ENCODE measurements at places on chromosomes 1 and 21. TPM values are rescaled to one million over a fixed set of nuclear protein-coding genes. Genes with fewer than 3 reads are reported as not detected.

GRCh38 chr1:92711473-92712165, 73.3 kb downstream of the EVI5 start:
- H3K4me1 ChIP-seq, result no peaks in the 10 kb centered on the region
- H3K36me3 ChIP-seq, result no peaks in the 10 kb centered on the region
- no peaks in the 10 kb centered on the region for H3K27me3 ChIP-seq
- no peak overlapping the region for H3K27ac ChIP-seq

The RNU1-2 gene
- under 0.01 TPM for total RNA-seq

DNA sequence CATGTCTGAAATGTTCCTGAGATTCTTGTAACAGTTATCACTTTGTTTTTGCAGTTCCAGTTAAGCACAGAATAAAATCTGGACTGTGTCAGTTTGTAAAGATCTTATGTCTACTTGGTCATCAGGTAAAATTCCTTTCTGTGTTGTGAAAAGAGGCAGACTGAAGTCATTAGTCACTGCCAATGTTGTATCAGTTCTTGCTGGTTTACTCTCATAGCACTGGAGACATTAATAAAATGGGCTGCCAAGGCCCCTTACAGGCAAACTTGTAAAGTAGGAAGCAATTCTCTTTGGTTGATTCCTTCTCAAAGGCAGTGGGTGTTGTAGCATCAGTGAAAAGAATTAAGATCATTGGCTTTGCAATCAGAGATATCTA, 61.4 kb upstream of the ST6GALNAC3 start:
- DNase-seq, result no peak
- H3K4me3 ChIP-seq, result no peak overlapping the region
- peaks cover 7% of the 10 kb centered on the region for H3K4me1 ChIP-seq
- H3K27me3 ChIP-seq, result no peaks in the 10 kb centered on the region

GRCh38 chr1:224502459-224503160, 68.0 kb upstream of the WDR26 start:
- H3K27me3 ChIP-seq, result no peaks in the 10 kb centered on the region
- DNase-seq, result peak; percentile 74
- H3K36me3 ChIP-seq, result no peaks in the 10 kb centered on the region

The S100A2 gene
- not detected for total RNA-seq

- peak overlapping the region; percentile 41 for H3K4me3 ChIP-seq
- H3K4me1 ChIP-seq, result peaks cover 24% of the 10 kb centered on the region
- DNase-seq, result peak; percentile 41
- H3K36me3 ChIP-seq, result no peaks in the 10 kb centered on the region
Observed at GRCh38 chr1:190475421-190476141, 2.1 kb downstream of the BRINP3 start.

GRCh38 chr1:46525253-46525983, 26.0 kb downstream of the KNCN start:
- H3K36me3 ChIP-seq, result no peaks in the 10 kb centered on the region
- H3K27ac ChIP-seq, result no peak overlapping the region
- H3K4me3 ChIP-seq, result no peak overlapping the region
- H3K4me1 ChIP-seq, result peaks cover 38% of the 10 kb centered on the region

The USH2A gene
- total RNA-seq, result 0.04 TPM

DNA sequence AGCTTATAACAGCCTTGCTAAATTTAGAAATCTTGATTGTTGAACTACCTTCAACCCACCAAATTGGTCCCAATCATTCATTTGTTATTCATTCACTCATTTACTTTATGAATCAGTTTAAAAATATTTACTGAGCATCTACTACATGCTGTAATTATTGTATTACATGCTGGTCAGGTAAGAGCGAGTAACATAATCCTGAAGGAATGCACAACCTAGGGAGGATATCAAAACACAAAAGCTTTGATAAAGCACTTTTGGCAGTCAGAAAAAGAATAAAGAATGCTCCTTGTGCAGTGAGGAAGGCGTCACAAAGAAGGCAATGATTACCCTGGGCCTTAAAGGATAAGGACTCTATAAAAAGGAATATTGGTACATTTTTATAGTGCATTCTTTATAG, 518.9 kb upstream of the NR5A2 start:
- no peak overlapping the region for H3K27ac ChIP-seq
- no peaks in the 10 kb centered on the region for H3K36me3 ChIP-seq
- no peak overlapping the region for H3K4me3 ChIP-seq
- no peaks in the 10 kb centered on the region for H3K27me3 ChIP-seq
- DNase-seq, result no peak

The TOR3A gene
- 18.2 TPM for total RNA-seq

The HCN3 gene
- total RNA-seq, result 5.9 TPM

DNA sequence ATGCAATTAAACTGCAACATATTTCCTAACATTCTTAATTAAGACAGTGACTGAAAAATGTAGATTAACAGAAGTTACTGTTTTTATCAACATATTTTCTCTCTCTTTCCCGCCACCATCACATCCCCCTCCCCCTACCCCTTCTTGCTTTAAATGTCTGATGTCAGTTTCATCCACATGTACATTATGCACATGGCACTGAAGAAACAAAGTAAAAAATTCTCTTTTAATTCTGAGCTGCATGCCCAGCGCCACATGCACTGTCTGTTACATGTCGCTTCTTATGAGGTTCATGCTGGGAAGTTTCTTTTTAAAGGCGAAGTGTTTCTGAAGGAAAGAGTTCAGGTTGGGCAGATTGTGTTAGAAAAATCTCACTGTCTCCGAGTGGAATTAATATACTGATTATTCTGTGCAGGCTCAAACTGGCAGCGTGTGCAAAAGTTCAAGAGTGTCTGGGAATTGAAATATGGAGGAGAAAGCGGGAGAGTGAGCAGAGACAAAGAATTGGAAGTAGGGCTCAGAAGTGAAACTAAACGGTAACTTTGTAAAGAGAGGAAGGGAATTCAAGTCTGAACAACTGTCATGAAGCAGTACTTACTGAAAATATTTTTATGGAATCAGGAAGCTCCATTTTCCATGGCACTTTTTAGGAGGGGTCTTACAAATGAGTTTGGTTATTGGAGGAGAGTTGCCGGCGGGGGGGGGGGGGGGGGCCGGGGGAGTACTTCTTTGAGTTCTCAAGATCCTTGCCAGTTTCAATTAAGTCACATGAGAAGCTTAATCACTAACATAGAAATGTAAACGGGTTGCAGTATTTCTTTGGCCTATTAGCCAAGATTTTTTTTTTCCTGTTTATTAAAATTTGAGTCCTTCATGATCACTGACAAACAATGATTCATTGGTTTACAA, 217.6 kb downstream of the SDCCAG8 start:
- no peak for DNase-seq
- H3K4me3 ChIP-seq, result no peak overlapping the region
- H3K36me3 ChIP-seq, result no peaks in the 10 kb centered on the region
- no peak overlapping the region for H3K27ac ChIP-seq

DNA sequence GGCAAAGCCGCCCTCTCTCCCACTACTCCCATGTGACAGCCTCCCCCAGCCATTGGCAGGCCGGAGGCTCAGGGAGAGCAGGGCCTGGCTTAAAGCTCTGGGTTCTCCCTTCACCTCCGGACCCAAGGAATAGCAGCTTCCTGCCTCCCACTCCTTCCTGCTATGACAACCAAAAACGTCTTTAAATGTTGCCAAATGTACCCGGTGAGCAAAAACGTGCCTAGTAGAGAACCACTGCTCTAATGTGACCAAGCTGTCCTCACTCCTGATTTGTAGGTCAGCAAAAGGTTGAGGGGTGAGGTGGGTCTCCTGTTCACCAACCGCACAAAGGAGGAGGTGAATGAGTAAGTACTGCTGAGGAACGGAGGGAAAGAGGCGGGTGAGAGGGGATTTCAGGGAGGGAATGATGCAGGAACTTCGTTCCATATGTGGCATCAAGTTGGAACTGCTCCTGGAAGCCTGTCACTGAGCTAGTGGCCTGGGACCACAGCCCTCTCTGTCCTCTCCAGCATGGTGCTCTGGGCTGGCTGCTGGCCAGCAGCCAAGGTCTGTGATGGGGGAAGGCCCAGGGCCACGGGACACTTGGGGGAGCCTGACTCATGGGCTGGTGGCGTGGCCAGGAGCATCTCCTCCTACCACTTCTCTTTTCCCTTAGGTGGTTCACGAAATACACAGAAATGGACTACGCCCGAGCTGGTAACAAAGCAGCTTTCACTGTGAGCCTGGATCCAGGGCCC, 5.7 kb downstream of the MRTO4 start:
- no peak for DNase-seq
- H3K4me3 ChIP-seq, result no peak overlapping the region
- H3K27ac ChIP-seq, result no peak overlapping the region

DNA sequence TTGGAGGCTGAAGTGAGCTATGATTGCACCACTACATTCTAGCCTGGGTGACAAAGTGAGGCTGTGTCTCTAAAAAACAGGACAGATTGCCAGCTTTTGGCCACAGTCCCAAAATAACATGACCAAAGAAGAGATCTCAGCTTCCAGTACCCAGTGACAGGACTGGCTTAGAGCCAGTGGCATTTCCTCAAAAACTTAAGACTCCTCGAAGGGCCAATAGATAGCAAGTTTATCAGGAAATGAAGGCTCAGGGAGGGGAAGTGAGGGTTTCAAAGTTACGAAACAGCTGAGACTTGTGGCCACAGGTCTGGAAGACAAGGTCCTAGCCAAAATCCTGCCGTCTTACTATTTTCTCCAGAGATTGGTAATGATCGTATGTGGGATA, 6.3 kb upstream of the TMEM39B start:
- no peaks in the 10 kb centered on the region for H3K27me3 ChIP-seq
- peak overlapping the region; percentile 21 for H3K27ac ChIP-seq
- peaks cover 14% of the 10 kb centered on the region for H3K4me1 ChIP-seq
- H3K36me3 ChIP-seq, result no peaks in the 10 kb centered on the region
- no peak overlapping the region for H3K4me3 ChIP-seq

DNA sequence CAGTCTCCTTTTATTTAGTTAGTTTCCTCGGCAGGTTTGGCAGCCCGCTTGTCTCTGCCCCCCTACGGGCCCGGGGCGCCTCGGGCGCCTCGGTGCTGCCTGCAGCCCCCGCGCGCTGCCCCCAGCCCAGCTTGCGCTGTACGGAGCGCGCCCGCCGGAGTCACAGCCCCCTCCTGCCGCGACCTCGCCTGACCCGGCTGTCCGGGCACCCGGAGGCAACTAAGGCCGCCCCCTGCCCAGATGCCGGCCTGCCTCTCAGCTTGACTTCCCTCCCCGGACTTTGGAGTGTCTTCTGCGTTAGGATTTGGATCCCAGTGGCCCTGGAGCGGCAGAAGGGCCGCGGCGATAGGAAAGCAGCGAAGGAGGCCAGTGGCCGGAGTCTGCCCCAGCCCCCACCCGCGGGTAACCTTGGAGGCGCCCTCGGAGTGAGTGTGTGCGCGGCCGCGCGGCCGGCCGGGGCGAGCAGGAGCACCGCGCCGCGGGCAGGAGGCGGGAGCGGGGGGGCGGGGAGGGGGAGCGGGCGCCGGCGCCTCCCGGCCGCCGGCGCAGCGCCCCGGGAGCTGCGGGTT, 7.6 kb downstream of the CDKN2C start:
- peak overlapping the region; percentile 56 for H3K4me3 ChIP-seq
- H3K27me3 ChIP-seq, result peaks cover 100% of the 10 kb centered on the region
- no peaks in the 10 kb centered on the region for H3K36me3 ChIP-seq
- H3K4me1 ChIP-seq, result peaks cover 16% of the 10 kb centered on the region

The CD244 gene
- total RNA-seq, result not detected

The C8B gene
- total RNA-seq, result not detected

The LRRC38 gene
- total RNA-seq, result not detected

- peaks cover 14% of the 10 kb centered on the region for H3K4me1 ChIP-seq
- DNase-seq, result no peak
- no peaks in the 10 kb centered on the region for H3K27me3 ChIP-seq
Observed at GRCh38 chr1:20588634-20589225, at the start of gene CDA. Gene CDA (plus strand): TSS chr1:20589097. CDS start chr1:20589130, 33 bp downstream.

The RNU1-3 gene
- total RNA-seq, result under 0.01 TPM

The TSPAN2 gene
- total RNA-seq, result 19.7 TPM

DNA sequence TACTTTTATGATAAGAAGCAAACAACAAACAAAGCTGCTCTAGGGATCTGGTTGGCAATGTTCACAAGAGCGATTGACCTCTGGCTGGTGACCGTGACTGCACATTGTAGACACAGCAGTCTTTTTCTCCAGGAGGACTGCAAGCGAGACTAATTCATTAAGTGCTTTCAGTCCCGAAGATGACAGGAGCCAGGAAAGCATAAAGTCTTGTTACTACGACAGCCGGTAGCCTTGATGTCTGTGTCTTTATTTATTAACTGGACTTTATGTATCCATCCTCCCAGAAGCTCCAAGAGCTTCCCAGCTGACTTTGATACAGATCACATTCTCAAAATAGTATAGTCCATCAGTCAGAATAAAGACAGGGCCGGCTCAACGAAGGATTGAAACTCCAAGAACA, 18.2 kb downstream of the FAM163A start:
- no peaks in the 10 kb centered on the region for H3K4me1 ChIP-seq
- no peaks in the 10 kb centered on the region for H3K27me3 ChIP-seq
- no peak for DNase-seq
- H3K36me3 ChIP-seq, result no peaks in the 10 kb centered on the region
- H3K4me3 ChIP-seq, result no peak overlapping the region

The PGD gene
- 265 TPM for total RNA-seq

DNA sequence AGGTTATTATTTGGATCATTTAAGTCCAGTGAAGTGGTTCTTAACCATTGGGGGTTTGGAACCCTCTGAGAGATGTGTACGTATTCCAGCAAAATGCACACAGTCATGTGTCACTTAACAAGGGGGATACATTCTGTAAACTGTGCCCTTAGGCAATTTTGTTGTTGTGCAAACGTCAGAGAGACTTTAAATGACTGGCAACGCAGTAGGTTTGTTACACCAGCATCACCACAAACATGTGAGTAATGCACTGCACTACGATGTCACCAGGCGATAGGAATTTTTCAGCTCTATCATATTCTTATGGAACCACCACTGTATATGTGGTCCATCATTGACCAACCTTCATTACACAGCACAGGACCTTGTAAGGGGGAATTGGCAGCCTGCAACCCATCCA, 11.9 kb downstream of the AHCYL1 start:
- no peak overlapping the region for H3K4me3 ChIP-seq
- no peaks in the 10 kb centered on the region for H3K27me3 ChIP-seq
- peaks cover 4% of the 10 kb centered on the region for H3K36me3 ChIP-seq
- H3K27ac ChIP-seq, result no peak overlapping the region
- DNase-seq, result no peak

GRCh38 chr1:66294707-66295370, 239.1 kb upstream of the SGIP1 start:
- no peaks in the 10 kb centered on the region for H3K36me3 ChIP-seq
- DNase-seq, result no peak
- H3K4me3 ChIP-seq, result no peak overlapping the region
- no peak overlapping the region for H3K27ac ChIP-seq
- H3K27me3 ChIP-seq, result no peaks in the 10 kb centered on the region
- no peaks in the 10 kb centered on the region for H3K4me1 ChIP-seq

- no peaks in the 10 kb centered on the region for H3K36me3 ChIP-seq
- no peak for DNase-seq
- no peak overlapping the region for H3K4me3 ChIP-seq
- peaks cover 25% of the 10 kb centered on the region for H3K4me1 ChIP-seq
- no peaks in the 10 kb centered on the region for H3K27me3 ChIP-seq
Observed at GRCh38 chr1:150164224-150164623, 14.5 kb downstream of the PLEKHO1 start.

Data from neural progenitor cell (in vitro differentiated cells).